ENCODE measurements at places on chromosomes 7 and 10. TPM values are rescaled to one million over a fixed set of nuclear protein-coding genes. Genes with fewer than 3 reads are reported as not detected.

GRCh38 chr10:35043796-35044344, 46.3 kb downstream of the CUL2 start:
- no peak for DNase-seq

SFTPA1 gene
- not detected for total RNA-seq

BMPER gene
- total RNA-seq, result 3.0 TPM

- DNase-seq, result no peak
These were observed 90.2 kb downstream of the UBE3C start for GRCh38 chr7:157228864-157229422.

GRCh38 chr7:74572301-74572979, 85.1 kb upstream of the GTF2I start:
- no peak for DNase-seq

TRPV5 gene
- total RNA-seq, result not detected

- no peak for DNase-seq
These were observed 113.7 kb downstream of the RGS10 start for GRCh38 chr10:119428789-119429188.

DNA sequence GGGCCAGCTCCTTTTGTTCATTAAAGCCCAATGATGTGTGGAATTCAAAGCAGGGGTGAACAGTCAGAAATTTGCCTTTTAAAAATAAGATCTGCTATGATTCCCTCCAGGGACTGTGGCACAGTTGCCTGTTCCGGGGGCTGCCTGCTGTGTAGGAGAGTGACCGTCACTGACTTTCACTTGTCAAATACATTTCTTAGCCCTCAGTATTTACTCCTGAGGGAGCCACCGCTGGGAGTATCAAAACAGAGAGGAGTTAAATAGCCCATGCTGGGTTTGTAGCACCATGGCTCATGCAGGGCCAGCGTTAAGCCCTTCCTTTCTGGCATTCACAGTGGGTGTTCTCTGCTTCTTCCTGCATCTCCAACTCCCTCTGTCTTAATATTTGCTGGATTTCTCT, 897.8 kb downstream of the SORCS3 start:
- DNase-seq, result no peak

- no peak for DNase-seq
These were observed 78.8 kb downstream of the SGMS1 start for GRCh38 chr10:50544857-50545429.

- no peak for DNase-seq
These were observed 135.2 kb upstream of the ADO start for GRCh38 chr10:62669341-62669740.

DNA sequence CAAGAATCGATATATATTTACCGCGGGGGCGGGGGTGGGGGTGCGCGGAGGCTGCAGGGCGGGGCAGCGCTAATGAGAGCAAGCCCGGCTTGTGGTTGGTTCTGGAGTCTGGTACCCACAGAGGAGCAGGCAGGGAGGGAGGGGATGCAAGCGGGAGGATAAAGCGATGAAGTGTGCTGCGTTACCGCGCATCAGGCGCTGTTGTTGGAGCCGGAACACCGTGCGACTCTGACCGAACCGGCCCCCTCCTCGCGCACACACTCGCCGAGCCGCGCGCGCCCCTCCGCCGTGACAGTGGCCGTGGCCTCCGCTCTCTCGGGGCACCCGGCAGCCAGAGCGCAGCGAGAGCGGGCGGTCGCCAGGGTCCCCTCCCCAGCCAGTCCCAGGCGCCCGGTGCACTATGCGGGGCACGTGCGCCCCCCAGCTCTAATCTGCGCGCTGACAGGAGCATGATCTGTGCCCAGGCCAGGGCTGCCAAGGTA, at the start of gene HECW1:
TSS of gene HECW1 (plus strand) at position 189 of the 482 bp plus-strand sequence. CDS start 131,259 bp downstream, outside the sequence.
- no peak for DNase-seq

HERPUD2 gene
- 14.0 TPM for total RNA-seq

ZNF33A gene
- total RNA-seq, result 19.6 TPM

GPER1 gene
- total RNA-seq, result 6.9 TPM

Data from right atrium auricular region (tissue), 2 donors.